Aorta (tissue), 5 donors: ENCODE measurements at places on chromosomes 12 and 14. TPM values are rescaled to one million over a fixed set of nuclear protein-coding genes. Genes with fewer than 3 reads are reported as not detected.

DNA sequence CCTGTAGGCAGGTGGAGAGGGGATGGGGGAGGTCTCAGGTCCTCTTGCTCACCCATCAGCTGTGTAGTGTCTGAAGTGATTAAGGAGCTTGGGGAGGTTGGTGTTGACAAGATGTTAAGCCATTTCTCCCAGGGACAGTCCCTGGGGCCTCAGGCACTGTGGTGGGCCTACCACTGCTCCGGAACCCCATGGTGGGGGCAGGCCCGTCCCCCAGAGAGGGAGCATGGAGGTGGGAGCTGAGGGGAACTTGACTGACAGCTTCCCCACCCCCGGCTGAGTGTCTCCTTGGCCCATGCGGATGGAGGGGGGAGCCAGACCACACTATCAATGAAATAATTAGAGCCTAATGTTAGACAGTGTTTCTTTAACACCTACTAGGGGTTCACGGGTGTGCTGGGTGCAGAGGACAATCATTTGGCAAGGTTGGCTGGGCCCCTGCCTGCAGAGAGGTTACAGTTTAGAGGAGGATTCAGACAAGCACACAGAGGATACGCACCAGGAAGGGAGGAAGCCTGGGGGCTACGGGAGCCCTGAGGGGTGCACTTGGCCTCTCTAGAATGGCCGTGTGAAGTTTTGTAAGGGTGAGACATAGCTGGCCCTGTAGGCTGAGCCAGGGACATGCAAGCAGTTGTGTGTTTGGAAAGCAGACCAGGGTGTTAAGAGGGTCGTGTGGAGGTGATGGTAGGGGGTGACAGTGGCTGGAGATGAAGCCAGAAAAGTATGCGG is 19.3 kb upstream of the KRT80 start:
- peak; percentile 57 for DNase-seq

The FIGNL2 gene
- 1.0 TPM for total RNA-seq

DNA sequence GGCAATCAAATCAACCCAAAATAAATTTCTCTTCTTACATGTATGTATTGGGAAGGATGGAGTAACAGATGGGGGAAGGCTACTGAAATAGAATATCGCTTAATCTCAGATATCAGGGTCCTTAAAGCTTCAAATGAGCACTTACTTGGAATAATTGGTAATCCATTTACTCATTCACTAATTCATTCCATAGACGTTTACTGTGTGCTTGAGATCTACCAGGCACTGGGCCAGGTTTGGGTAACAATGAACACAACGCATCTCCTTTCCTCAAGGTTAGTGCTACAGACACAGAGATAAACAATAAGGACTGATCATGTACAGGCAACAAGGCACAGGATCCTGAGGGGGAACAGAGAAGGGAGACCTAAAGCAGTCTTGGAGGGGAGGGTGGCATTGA is 54.4 kb upstream of the KRR1 start:
- DNase-seq: no peak

The GPR68 gene
- total RNA-seq: 6.3 TPM

- DNase-seq: no peak
These were observed 192.4 kb downstream of the TMX1 start for GRCh38 chr14:51432302-51432948.

DNA sequence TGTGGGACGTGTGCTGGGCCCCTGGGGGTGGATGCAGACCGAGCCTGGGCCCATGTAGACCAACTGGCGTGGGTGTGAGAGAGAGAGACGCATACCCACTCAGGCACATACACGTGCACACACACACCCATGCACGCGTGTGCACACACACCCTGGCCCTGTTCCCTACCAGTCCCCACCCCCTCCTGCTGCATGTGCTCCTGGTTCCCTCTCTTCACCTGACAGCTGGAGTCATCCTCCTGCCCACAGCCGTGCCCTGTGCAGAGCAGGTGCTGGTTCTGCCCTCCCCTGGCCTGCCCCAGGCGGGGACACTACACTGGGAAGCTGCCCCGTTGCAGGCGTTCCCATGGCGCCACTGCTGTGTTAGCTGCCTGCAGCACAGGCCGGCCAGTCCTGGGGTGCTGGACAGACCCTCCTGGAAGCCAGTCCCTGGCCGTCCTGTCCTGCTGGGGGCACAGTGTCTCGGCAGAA is 18.5 kb downstream of the PACS2 start:
- DNase-seq: no peak

DNA sequence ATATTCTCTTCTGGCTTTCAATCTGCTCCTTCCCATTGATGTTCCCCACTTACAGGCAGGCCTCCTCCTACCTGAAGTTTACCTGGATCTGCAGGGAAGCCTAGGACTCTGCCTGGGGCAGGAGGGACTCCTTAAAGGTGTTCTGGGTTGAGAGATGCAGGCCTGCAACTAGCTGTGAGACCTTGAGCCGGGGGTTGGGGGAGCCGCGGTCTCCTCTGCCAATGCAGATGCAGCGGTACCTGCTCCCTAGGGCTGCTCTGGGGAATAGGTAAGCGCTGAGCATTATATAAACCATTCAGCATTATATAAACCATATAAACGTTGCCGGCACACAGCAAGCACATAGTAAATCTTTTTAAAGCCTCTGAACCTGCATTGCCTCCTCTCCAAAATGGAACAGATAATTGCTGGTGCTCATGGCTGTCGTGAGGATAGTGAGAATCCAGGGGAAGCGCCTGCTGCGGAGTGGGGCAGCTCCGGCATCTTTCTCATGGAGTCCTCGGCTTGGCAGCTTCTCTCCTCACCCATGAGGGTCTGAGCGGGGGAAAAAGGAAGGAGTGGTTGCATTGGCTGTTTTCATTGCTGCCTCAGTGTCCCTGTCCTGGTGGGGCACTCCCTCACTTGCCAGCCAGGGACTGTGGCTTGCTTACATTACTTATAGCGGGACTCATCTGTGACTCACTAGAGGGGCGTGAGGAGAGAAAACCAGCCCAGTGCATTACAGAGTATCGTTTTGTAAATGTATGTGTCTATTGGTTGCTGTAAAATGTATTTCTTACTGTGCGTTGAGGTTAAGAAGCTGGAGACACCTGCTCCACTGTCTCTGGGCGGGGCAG is 12.5 kb upstream of the KRT80 start:
- DNase-seq: peak; percentile 29
